ENCODE measurements at places on chromosomes 2 and 18.

DNA sequence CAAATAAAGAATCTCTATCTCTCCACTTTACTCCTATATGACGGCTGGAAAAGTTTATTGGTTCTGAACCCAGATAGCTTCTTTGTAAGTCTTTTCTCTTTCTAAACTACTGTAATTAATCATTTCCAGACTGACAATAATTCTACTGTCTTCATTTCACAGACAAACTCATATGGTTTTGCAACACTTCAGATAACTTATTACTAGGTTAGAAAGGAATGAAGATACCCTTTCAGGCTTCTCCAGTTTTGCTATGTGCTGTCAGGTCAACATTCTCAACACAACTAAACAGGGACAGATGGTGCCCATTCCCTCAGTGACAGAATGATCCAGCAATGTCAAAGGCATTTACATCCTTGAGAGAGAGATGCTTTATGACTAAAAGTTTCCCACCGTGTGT lies 198.5 kb upstream of the ITGA4 start:
- H3K4me3 ChIP-seq = no peak overlapping the region
- H3K36me3 ChIP-seq = peaks cover 4% of the 10 kb centered on the region
- H3K4me1 ChIP-seq = peaks cover 3% of the 10 kb centered on the region
- no peak for DNase-seq
- no peak overlapping the region for H3K27ac ChIP-seq

DNA sequence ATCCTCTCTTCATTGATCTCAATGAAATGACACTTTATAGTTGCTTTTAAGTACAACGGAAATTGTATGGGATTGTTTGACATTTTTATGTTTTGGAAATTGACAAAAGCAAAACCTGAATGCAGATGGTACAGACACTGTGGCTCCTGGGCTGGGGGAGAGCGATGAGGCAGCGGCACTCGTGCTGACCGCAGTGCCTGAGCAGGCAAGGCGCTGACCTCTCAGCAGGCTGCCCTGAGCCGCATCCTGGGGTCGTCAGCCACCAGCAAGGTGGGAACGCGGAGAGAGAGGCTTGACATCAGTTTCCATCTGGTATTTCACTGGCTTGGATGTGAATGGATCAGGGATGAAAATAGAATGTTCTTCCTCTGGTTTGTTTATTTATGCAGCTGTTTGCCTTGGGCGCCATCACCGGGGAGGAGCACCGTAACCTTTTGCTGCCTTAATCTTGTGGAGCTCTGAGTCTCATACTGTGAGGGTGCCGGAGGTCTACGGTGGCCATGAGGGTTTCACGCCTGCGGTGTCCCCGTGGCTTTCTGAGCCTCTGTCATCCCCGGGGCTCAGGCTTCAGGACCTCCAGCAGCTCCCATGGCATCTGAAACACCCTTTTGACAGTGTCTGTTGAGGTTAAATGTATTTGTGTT lies 94.8 kb upstream of the TPO start:
- H3K4me1 ChIP-seq = no peaks in the 10 kb centered on the region
- no peak overlapping the region for H3K27ac ChIP-seq
- H3K27me3 ChIP-seq = no peaks in the 10 kb centered on the region
- no peak overlapping the region for H3K4me3 ChIP-seq
- DNase-seq = no peak

DNA sequence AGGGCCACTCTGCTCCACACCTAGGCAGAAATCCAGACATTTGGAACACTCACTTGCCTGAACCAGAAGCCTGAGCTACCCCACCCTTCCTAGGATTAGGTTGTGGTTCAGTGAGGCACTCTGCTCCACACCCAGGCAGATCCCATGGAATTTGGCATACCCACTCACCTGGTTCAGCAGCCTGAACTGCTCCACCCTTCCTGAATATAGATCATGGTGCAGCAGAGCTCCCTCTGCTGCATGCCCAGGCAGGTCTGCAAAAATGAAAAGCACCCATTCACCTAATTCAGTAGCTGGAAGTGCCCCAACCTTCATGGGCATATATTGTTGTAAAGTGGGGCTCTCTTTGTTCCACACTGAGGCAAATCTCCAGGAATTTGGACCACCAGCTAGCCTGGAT lies 185.1 kb upstream of the CNTNAP5 start:
- H3K4me1 ChIP-seq = no peaks in the 10 kb centered on the region
- H3K27ac ChIP-seq = no peak overlapping the region
- no peak overlapping the region for H3K4me3 ChIP-seq
- H3K27me3 ChIP-seq = no peaks in the 10 kb centered on the region

DNA sequence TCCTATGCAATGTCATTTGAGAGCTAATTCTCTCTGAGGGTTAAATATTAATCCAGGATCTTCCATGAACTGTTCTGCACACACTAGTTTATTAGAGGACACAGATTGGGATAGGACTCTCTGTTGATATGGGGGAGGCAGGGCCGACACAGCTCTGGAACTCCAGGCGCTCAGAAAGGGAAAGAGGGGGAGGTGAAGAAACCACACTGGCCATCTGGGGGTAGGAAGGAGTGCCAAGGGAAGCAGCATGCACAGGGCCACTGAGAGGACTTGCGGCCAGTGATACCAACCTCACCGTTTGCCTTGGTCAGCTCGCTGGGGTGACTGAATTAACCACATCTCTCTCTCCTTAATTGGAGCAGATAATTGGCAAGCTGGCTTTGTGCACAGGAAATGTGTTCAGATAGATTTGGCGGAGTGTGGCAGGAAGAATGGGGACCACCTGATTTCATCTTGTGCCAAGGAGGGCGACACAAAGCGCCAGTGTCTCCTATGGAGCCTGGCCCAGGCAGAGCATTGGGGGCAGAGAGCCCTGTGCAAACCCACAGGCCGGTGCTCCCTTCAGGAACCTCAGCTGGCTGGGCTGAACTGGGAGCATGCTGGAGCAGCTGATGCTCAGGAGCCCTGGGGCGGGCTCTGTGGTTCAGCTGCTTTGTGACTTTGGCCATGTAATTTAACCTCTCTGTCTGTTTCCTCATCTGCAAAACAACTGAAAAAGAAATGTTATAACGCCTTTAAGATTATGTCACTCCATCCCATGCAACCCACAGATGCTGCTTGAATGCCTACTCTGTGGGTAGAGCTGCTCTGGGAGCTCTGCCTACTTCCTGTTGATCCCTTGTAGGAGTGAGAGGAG lies 114.7 kb upstream of the STON1 start:
- no peak for DNase-seq
- peak overlapping the region; percentile 68 for H3K4me3 ChIP-seq
- H3K27ac ChIP-seq = peak overlapping the region; percentile 92
- no peaks in the 10 kb centered on the region for H3K36me3 ChIP-seq

GRCh38 chr2:200655918-200656580 lies 70.2 kb downstream of the AOX1 start:
- no peak overlapping the region for H3K4me3 ChIP-seq
- no peak overlapping the region for H3K27ac ChIP-seq
- H3K4me1 ChIP-seq = no peaks in the 10 kb centered on the region
- peaks cover 32% of the 10 kb centered on the region for H3K27me3 ChIP-seq
- H3K36me3 ChIP-seq = no peaks in the 10 kb centered on the region
- DNase-seq = no peak

DNA sequence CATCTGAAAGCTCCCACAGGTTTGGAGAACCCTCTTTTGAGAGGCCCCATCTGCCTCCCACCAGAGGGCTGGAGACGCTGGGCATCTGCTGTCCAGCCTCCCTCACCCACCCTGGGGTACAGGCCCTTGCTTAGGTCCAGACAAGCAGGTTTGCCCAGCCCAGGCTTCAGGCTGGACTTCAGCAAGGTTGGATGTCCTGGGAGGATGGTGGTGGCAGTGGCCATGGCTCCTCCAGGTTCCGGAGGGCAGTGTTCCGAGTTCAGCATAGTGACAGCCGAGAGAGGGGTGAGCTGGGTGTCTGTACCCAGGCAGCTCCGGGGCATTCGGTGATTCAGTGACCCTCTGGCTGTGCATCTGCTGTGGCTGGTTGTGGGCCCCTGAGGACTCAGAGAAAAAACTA lies 58.2 kb upstream of the HDAC4 start:
- DNase-seq = no peak
- H3K27ac ChIP-seq = no peak overlapping the region
- no peaks in the 10 kb centered on the region for H3K4me1 ChIP-seq
- H3K27me3 ChIP-seq = peaks cover 32% of the 10 kb centered on the region
- H3K4me3 ChIP-seq = no peak overlapping the region

- no peak for DNase-seq
- H3K36me3 ChIP-seq = no peaks in the 10 kb centered on the region
- peaks cover 42% of the 10 kb centered on the region for H3K4me1 ChIP-seq
- peak overlapping the region; percentile 67 for H3K27ac ChIP-seq
- H3K27me3 ChIP-seq = no peaks in the 10 kb centered on the region
Measured at GRCh38 chr2:112625474-112626114, 20.1 kb upstream of the SLC20A1 start.

DNA sequence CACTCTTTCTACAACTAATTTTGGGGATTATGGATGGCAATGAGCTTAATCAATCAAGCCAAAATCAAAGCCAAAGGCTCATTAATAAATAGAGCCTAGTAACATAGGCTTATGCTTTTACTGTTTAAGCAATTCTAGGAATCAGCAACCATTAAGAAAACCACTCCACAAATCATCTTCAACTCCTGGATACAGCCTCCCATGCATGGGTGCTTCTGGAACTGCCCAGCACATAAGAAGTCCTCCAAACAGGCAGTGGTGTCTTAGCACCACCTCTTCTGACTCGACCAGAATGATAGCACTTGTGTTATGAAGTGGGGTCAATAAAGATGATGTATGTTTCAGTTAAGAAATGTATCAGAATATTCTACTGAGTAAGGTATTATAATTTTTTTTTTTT lies 104.4 kb upstream of the SERPINE2 start:
- H3K4me3 ChIP-seq = no peak overlapping the region
- H3K4me1 ChIP-seq = no peaks in the 10 kb centered on the region
- DNase-seq = no peak
- peaks cover 50% of the 10 kb centered on the region for H3K27me3 ChIP-seq

DNA sequence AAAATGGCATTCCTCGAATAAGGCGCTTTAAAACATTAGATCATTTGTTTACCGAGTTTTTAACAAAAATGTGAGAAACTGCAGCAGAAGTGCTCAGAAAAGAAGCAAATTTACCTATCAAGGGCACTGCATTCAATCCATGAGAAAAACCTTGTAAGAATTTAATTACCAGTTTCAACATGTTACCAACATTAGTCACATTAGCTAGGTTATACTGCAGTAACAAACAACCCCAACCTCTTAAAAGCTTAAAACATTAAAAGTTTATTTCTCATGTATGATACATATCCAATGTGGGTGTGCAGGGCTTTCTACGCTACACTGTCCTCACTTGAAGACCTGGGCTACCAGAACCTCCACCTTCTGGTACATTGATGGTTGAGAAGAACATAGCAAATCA lies 68.1 kb upstream of the CCBE1 start:
- DNase-seq = no peak
- no peak overlapping the region for H3K27ac ChIP-seq
- H3K27me3 ChIP-seq = peaks cover 10% of the 10 kb centered on the region

- peaks cover 38% of the 10 kb centered on the region for H3K4me1 ChIP-seq
- no peaks in the 10 kb centered on the region for H3K27me3 ChIP-seq
- H3K4me3 ChIP-seq = peak overlapping the region; percentile 96
- no peak for DNase-seq
Measured at GRCh38 chr2:46699934-46700256, 215.7 kb downstream of the MCFD2 start.

GRCh38 chr18:22277758-22278157 lies 108.4 kb downstream of the GATA6 start:
- H3K27me3 ChIP-seq = no peaks in the 10 kb centered on the region
- no peaks in the 10 kb centered on the region for H3K36me3 ChIP-seq
- no peaks in the 10 kb centered on the region for H3K4me1 ChIP-seq
- no peak for DNase-seq
- no peak overlapping the region for H3K4me3 ChIP-seq
- no peak overlapping the region for H3K27ac ChIP-seq

GRCh38 chr2:38653715-38654527 lies 12.0 kb upstream of the GALM start:
- peak; percentile 44 for DNase-seq
- peaks cover 41% of the 10 kb centered on the region for H3K4me1 ChIP-seq
- peak overlapping the region; percentile 57 for H3K4me3 ChIP-seq
- H3K27ac ChIP-seq = peak overlapping the region; percentile 97

GRCh38 chr2:18790509-18791171 lies 201.3 kb upstream of the NT5C1B start:
- H3K36me3 ChIP-seq = peaks cover 7% of the 10 kb centered on the region
- no peaks in the 10 kb centered on the region for H3K27me3 ChIP-seq
- H3K27ac ChIP-seq = no peak overlapping the region
- no peaks in the 10 kb centered on the region for H3K4me1 ChIP-seq

DNA sequence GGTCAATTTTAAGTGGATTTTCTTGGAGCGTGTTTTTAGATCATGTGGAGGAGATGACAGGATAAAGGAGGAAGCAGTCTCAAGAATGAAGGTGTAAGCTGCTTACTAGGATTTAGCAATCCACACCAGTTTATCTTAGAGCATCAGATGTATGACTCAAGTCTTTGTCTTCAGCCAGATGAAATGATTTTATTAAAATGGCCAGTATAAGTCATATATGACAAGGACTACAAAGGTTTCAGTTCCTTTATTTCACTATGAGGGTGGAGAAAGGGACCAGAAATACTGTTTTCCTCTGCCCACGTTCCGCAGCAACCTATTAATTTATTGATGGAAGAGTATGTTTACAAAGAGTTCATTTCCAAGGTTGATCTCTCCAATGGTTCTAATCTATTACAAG lies 970.5 kb upstream of the SLC39A10 start:
- H3K4me1 ChIP-seq = no peaks in the 10 kb centered on the region
- H3K27me3 ChIP-seq = no peaks in the 10 kb centered on the region
- H3K36me3 ChIP-seq = no peaks in the 10 kb centered on the region
- H3K27ac ChIP-seq = no peak overlapping the region
- DNase-seq = no peak

- no peak for DNase-seq
- H3K27me3 ChIP-seq = no peaks in the 10 kb centered on the region
- no peak overlapping the region for H3K4me3 ChIP-seq
- peak overlapping the region; percentile 60 for H3K27ac ChIP-seq
- H3K36me3 ChIP-seq = peaks cover 9% of the 10 kb centered on the region
Measured at GRCh38 chr2:233434666-233435330, 80.5 kb downstream of the DGKD start.

- H3K27ac ChIP-seq = peak overlapping the region; percentile 95
- H3K4me1 ChIP-seq = peaks cover 57% of the 10 kb centered on the region
- no peak for DNase-seq
- peaks cover 5% of the 10 kb centered on the region for H3K36me3 ChIP-seq
- no peaks in the 10 kb centered on the region for H3K27me3 ChIP-seq
Measured at GRCh38 chr2:225025917-225026571, 16.2 kb downstream of the DOCK10 start.

DNA sequence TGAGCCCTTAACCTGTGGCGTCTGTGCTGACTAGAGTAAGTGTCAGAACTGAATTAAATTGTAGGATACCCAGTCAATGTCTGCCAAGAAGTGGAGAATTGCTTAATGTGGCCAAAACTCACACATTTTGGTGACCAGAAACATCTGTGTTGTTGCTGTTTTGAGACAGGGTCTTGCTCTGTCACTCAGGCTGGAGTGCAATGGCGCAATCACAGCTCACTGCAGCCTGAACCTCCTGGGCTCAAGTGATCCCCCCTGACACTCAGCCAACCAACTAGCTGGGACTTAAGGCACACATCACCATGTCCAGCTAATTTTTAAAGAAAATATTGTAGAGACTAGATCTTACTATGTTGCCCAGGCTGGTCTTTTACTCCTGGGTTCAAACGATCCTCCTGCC lies 34.4 kb upstream of the RTN4 start:
- peaks cover 4% of the 10 kb centered on the region for H3K4me1 ChIP-seq
- DNase-seq = no peak
- no peaks in the 10 kb centered on the region for H3K36me3 ChIP-seq
- no peak overlapping the region for H3K27ac ChIP-seq

Data from T-helper 17 cell (primary cell).